NCI-H1694 treated with DMSO at 0.1 percent for 48 hours (cell line): ENCODE measurements at places on chromosomes 2 and 18.

DNA sequence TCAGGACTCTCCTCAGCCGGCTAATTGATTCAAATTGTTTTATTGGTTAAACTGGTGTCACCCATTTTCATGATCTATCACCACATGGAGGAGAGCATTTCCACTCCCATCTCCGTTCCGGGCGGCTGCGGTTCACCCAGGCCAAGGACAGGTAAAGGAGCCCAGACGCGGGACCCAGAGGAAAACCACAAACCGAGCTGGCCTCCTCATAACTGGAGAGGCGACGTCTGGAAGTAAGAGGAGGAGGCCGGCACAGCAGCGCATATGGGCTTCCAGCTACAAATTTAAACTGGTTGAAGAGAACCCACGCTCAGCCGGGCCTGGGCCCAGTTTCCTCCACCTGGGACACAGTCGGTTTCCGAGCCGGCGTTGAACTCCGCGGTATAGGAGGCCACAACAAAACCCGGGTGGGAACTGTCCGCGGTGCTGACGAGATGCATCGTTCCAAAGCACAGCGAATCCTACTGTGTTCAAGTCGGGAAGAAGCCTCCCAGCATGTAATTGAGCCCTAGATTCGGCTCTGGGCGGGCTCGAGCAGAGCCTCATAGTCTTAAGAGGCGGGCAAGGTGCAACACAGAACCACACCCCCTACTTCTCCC lies 3.0 kb upstream of the SKOR2 start:
- DNase-seq = no peak

GRCh38 chr2:215105607-215106354 lies 32.6 kb downstream of the ABCA12 start:
- DNase-seq = no peak

GRCh38 chr18:48720655-48721025 lies 181.8 kb downstream of the CTIF start:
- DNase-seq = no peak

DNA sequence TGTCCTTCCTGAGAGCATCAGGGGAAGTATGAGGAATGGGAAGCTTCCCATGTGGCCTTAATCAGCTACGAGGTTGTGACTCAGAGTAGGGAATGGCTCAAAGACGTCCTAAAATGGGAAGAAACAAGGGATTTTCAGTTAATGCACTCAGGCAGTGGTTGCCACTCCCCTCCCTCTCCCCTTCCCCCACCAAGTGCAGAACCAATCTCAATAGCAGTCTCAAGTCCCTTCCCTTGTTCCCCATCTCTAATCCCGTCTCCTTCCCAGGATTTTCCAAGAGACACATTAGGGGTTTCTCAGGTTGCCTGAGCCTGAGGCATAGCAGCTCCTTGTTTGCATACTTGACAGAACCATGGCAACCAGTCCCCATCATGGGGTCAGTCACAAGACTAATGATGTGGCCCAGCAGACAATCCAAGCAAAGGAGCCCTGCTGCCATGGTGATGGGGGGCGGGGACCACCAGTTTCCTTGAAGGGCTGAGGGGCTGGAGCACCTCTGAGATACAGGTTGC lies 18.2 kb upstream of the RESP18 start:
- no peak for DNase-seq
